ENCODE measurements at places on chromosomes 5 and 9. TPM values are rescaled to one million over a fixed set of nuclear protein-coding genes. Genes with fewer than 3 reads are reported as not detected.

GRCh38 chr5:28132151-28132550, 1093.8 kb upstream of the CDH9 start:
- DNase-seq = no peak
- no peaks in the 10 kb centered on the region for H3K27me3 ChIP-seq
- no peaks in the 10 kb centered on the region for H3K36me3 ChIP-seq
- no peak overlapping the region for H3K27ac ChIP-seq
- no peaks in the 10 kb centered on the region for H3K4me1 ChIP-seq
- no peak overlapping the region for H3K4me3 ChIP-seq

- H3K4me3 ChIP-seq = no peak overlapping the region
- H3K27me3 ChIP-seq = no peaks in the 10 kb centered on the region
- H3K36me3 ChIP-seq = no peaks in the 10 kb centered on the region
- no peaks in the 10 kb centered on the region for H3K4me1 ChIP-seq
- no peak overlapping the region for H3K27ac ChIP-seq
Measured at GRCh38 chr5:94402096-94402495, 216.3 kb downstream of the KIAA0825 start.

DNA sequence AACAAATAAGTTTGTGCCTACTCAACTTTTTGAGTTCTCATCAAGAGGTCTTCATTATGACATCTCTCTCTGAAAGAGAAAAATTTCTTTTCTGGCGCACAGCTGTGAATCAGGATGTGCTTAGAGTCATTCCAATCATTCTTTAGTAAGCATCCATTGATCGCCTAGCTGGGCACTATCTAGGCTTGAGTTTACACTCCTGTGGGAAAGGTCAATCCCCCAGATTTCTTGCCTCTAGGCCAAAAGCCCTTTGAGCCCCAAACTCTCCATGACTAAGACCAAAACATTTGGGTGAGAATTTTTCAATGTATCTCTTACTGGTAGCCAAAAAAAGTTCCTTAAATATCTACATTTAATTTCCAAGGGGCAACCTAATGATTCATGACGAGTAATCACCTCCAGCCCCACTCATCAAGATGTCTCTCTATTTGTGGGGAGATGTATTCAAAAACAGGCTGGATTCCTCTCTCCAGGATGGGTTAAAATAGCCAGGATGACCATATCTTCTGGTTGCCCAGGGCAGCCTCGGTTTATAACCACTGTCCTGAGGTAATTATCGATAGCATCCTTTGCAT, 101.7 kb downstream of the GNA14 start:
- no peaks in the 10 kb centered on the region for H3K4me1 ChIP-seq
- no peak overlapping the region for H3K4me3 ChIP-seq
- no peaks in the 10 kb centered on the region for H3K36me3 ChIP-seq
- no peak overlapping the region for H3K27ac ChIP-seq
- H3K27me3 ChIP-seq = no peaks in the 10 kb centered on the region
- no peak for DNase-seq

Gene PLCXD3
- polyA plus RNA-seq = not detected

GRCh38 chr9:84754461-84754860, 84.9 kb downstream of the NTRK2 start:
- H3K27ac ChIP-seq = no peak overlapping the region
- no peak for DNase-seq
- H3K4me1 ChIP-seq = no peaks in the 10 kb centered on the region
- no peaks in the 10 kb centered on the region for H3K36me3 ChIP-seq
- no peak overlapping the region for H3K4me3 ChIP-seq

Gene SV2C
- polyA plus RNA-seq = not detected

- H3K4me3 ChIP-seq = no peak overlapping the region
- no peaks in the 10 kb centered on the region for H3K36me3 ChIP-seq
- no peak overlapping the region for H3K27ac ChIP-seq
- no peaks in the 10 kb centered on the region for H3K4me1 ChIP-seq
Measured at GRCh38 chr5:108461628-108462367, 79.9 kb upstream of the FBXL17 start.

Gene MEIKIN
- not detected for polyA plus RNA-seq

Gene RGP1
- 17.6 TPM for polyA plus RNA-seq

- no peak overlapping the region for H3K27ac ChIP-seq
- H3K4me3 ChIP-seq = no peak overlapping the region
- no peak for DNase-seq
- H3K36me3 ChIP-seq = no peaks in the 10 kb centered on the region
- no peaks in the 10 kb centered on the region for H3K4me1 ChIP-seq
Measured at GRCh38 chr9:110583237-110583636, 3.7 kb upstream of the SVEP1 start.

DNA sequence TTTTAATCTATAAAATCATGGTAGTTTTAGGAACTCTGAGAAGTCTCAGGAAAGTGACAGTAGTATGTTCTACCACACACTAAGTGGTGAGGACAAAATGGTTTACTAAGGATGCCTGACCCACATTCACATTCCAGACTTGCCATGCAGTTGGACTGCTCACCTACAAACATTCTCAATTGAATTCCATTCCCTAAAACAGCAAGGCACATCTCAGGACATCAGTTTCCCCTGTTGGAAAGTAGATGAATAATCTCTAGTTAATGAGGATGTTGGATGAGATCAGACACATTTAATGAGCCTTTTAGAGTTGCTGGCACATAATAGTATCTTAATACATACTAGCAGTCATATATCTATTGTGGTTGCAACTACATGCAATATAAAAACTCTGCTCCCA, 76.6 kb downstream of the ZNF618 start:
- no peak for DNase-seq
- H3K36me3 ChIP-seq = no peaks in the 10 kb centered on the region
- H3K4me3 ChIP-seq = no peak overlapping the region
- H3K27me3 ChIP-seq = no peaks in the 10 kb centered on the region

Gene PCDHGA7
- 0.23 TPM for polyA plus RNA-seq

DNA sequence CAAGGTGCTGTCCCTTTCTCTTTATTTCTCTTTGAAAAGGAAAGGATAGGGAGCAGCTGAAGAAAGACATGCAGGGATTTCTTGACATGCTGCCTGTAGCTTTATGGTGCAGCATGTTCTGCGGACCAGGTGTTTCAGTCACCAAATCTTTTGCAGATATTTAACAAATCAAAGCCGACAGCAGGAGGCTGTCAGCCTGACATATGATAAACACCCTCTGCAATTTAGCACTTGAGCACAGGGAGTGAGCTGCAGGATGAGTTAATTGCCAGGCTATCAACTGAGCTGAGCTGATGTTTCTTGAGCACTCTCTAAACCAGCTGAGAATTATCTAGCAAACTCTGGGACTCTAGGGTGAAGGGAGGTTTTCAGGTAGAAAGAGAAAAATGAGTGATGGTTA, 212.8 kb upstream of the ATP10B start:
- H3K4me3 ChIP-seq = no peak overlapping the region
- DNase-seq = no peak
- H3K4me1 ChIP-seq = no peaks in the 10 kb centered on the region
- H3K27me3 ChIP-seq = no peaks in the 10 kb centered on the region
- no peak overlapping the region for H3K27ac ChIP-seq

- no peak overlapping the region for H3K4me3 ChIP-seq
- DNase-seq = no peak
- H3K27ac ChIP-seq = no peak overlapping the region
- no peaks in the 10 kb centered on the region for H3K36me3 ChIP-seq
- H3K4me1 ChIP-seq = peaks cover 19% of the 10 kb centered on the region
Measured at GRCh38 chr9:134370638-134371037, 44.4 kb downstream of the RXRA start.

DNA sequence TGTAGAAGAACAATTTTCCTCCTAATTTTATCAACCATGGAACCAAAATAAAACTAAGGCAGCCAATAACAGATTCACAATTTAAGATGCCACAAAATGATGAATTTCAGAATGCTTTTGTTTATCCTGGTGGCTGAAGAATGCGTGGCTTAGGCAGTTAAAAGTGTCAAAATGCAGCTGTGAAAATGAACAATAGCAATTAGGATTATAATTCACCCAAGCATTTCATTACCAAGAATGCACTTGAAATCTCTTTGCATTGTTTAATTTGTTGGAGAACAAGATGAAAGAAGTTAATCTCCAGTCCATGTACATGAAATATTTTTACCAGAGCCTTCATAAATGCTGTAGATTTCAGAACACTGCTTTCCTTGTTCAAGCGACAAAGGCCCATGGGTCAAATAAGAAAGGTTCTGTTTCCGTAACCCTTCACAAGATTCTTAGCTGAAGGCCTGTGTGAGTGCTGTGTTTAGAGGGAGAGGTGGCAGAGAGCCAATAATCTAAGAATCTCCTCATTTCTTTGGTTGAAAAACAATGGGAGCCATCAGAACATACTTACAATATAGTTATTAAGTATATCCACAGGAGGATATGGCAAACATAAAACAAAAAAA, 39.3 kb downstream of the CLINT1 start:
- no peak for DNase-seq
- no peak overlapping the region for H3K4me3 ChIP-seq
- H3K4me1 ChIP-seq = no peaks in the 10 kb centered on the region
- H3K36me3 ChIP-seq = peaks cover 4% of the 10 kb centered on the region
- H3K27me3 ChIP-seq = no peaks in the 10 kb centered on the region
- no peak overlapping the region for H3K27ac ChIP-seq

- no peak overlapping the region for H3K27ac ChIP-seq
- no peaks in the 10 kb centered on the region for H3K36me3 ChIP-seq
- no peaks in the 10 kb centered on the region for H3K4me1 ChIP-seq
- H3K4me3 ChIP-seq = no peak overlapping the region
Measured at GRCh38 chr9:4640027-4640426, 22.1 kb upstream of the PLPP6 start.

GRCh38 chr9:113790093-113790492, 86.0 kb upstream of the ZNF618 start:
- H3K27ac ChIP-seq = no peak overlapping the region
- H3K4me1 ChIP-seq = no peaks in the 10 kb centered on the region

GRCh38 chr5:93582677-93583438, at the start of gene NR2F1:
Gene NR2F1, plus strand, starts transcription at chr5:93583222. Its CDS starts 1,802 bp downstream, at chr5:93585024.
- H3K27ac ChIP-seq = no peak within 1 kb of the TSS
- H3K4me1 ChIP-seq = peaks cover 54% of the 10 kb centered on the region
- no peak within 1 kb of the TSS for H3K4me3 ChIP-seq
- no peaks in the 10 kb centered on the region for H3K36me3 ChIP-seq
- H3K27me3 ChIP-seq = peaks cover 61% of the 10 kb centered on the region

Gene PITX1
- 0.10 TPM for polyA plus RNA-seq

- no peaks in the 10 kb centered on the region for H3K27me3 ChIP-seq
- no peak for DNase-seq
- no peaks in the 10 kb centered on the region for H3K4me1 ChIP-seq
- H3K27ac ChIP-seq = no peak overlapping the region
Measured at GRCh38 chr9:97895695-97896332, 26.5 kb downstream of the TRMO start.

GRCh38 chr5:16866273-16866672, 69.8 kb downstream of the MYO10 start:
- no peak for DNase-seq
- no peaks in the 10 kb centered on the region for H3K4me1 ChIP-seq
- H3K27me3 ChIP-seq = no peaks in the 10 kb centered on the region

- H3K27ac ChIP-seq = no peak overlapping the region
- no peaks in the 10 kb centered on the region for H3K36me3 ChIP-seq
- DNase-seq = no peak
- H3K4me3 ChIP-seq = no peak overlapping the region
Measured at GRCh38 chr5:72692651-72693442, 123.6 kb upstream of the TNPO1 start.

DNA sequence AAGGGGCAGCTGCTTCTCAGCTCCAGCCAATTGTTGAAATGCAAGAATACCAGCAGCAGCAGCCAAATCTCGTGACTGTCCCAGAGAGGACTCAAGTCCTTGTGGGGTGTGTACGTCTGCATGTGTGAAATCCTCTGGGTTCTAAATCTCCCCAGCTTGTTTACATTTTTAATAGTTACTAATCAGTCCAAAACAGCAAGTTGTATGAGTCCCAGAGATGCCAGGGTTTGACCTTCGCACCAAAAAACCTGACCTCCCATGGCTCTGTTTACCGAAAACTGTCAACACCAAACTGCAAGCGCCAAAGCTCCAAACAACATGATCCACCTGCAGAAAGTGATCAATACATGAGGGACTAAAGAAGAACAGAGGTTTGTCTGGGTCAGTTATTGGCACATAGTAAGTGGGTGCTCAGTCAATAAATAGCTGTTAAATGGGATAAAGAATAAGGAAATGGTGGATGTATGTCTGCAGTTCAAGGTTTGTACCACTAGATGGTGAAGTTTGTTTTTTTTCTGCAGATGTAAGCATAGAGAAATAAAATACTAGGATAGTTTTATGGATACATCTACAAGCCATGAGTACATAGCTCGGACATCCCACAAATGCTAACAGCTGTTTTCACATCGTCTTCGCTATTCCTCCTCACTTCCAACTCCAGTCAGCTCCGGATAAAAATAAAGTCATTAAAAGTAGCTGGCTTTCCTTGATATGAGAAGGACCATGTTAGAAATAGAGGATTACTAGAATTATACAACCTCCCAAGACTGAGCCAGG, 85.3 kb upstream of the ADRB2 start:
- no peaks in the 10 kb centered on the region for H3K36me3 ChIP-seq
- no peaks in the 10 kb centered on the region for H3K27me3 ChIP-seq
- H3K27ac ChIP-seq = no peak overlapping the region

GRCh38 chr9:134127616-134128015, 8.3 kb upstream of the WDR5 start:
- no peaks in the 10 kb centered on the region for H3K36me3 ChIP-seq
- DNase-seq = no peak
- H3K27me3 ChIP-seq = no peaks in the 10 kb centered on the region
- H3K27ac ChIP-seq = no peak overlapping the region
- no peak overlapping the region for H3K4me3 ChIP-seq

- no peaks in the 10 kb centered on the region for H3K36me3 ChIP-seq
- DNase-seq = no peak
- no peaks in the 10 kb centered on the region for H3K27me3 ChIP-seq
- no peak overlapping the region for H3K4me3 ChIP-seq
- no peaks in the 10 kb centered on the region for H3K4me1 ChIP-seq
Measured at GRCh38 chr9:3793971-3794383, 268.2 kb upstream of the RFX3 start.

- H3K4me3 ChIP-seq = no peak overlapping the region
- H3K36me3 ChIP-seq = no peaks in the 10 kb centered on the region
- DNase-seq = no peak
- no peaks in the 10 kb centered on the region for H3K27me3 ChIP-seq
Measured at GRCh38 chr5:163649514-163649913, 144.1 kb downstream of the MAT2B start.

Gene CCL21
- polyA plus RNA-seq = not detected

DNA sequence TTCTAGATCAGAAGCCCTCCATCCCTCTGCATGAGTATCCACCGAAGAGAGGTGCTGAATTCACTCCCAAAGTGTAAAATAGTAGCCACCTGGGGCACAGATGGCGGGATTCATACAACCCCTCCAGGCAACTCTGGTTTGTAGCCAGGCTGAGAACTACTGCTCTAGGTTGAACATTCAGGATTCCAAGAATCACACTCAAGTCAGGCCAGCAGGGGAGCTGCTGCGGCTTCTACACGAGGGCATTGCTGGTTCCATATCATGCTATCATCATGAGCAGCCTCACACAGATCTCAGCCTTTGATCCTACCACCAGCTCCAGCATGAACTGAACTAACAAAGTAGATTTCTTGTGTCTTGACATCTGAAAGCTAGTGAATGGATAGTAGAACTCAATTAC, 367.9 kb downstream of the DIRAS2 start:
- no peaks in the 10 kb centered on the region for H3K27me3 ChIP-seq
- H3K27ac ChIP-seq = no peak overlapping the region
- DNase-seq = no peak
- no peaks in the 10 kb centered on the region for H3K36me3 ChIP-seq

Gene CSNK1A1
- 54.3 TPM for polyA plus RNA-seq

Gene FLT4
- 0.61 TPM for polyA plus RNA-seq

Gene SLC34A3
- polyA plus RNA-seq = not detected
